ENCODE measurements at places on chromosomes 6 and 20. TPM values are rescaled to one million over a fixed set of nuclear protein-coding genes. Genes with fewer than 3 reads are reported as not detected.

LST1 gene
- total RNA-seq: not detected

DNA sequence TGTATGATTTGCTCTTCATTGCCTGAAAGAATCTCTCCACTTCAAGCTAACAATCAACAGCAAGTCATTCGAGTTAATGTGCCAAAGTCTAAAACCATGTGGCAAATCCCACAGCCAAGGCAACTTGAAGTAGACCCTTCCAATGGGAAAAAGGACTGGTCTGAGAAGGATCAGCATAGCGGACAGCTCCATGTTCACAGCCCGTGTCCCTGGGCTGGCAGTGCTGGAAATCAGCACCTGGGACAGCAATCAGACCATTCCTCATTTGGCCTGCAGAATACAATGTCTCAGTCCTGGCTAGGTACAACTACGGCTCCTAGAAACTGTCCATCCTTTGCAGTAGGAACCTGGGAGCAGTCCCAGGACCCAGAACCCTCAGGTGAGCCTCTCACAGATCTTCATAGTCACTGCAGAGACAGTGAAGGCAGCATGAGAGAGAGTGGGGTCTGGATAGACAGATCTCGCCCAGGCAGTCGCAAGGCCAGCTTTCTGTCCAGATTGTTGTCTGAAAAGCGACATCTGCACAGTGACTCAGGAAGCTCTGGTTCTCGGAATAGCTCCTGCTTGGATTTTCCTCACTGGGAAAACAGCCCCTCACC, 1.1 kb downstream of the GJA10 start:
- 0 out of 3 replicates have a peak, but pooled peaks cover 3% of the 10 kb centered on the region for H3K27me3 ChIP-seq
- H3K4me1 ChIP-seq: no peaks in the 10 kb centered on the region
- H3K27ac ChIP-seq: no peak overlapping the region
- no peak overlapping the region for H3K4me3 ChIP-seq

GRCh38 chr6:23728707-23729106, 397.3 kb upstream of the NRSN1 start:
- H3K27ac ChIP-seq: no peak overlapping the region
- DNase-seq: no peak
- H3K36me3 ChIP-seq: no peaks in the 10 kb centered on the region
- H3K4me3 ChIP-seq: no peak overlapping the region

TOMM34 gene
- total RNA-seq: 52.0 TPM

- H3K27ac ChIP-seq: no peak overlapping the region
- DNase-seq: no peak
- no peaks in the 10 kb centered on the region for H3K4me1 ChIP-seq
- no peaks in the 10 kb centered on the region for H3K36me3 ChIP-seq
- H3K27me3 ChIP-seq: no peaks in the 10 kb centered on the region
Measured at GRCh38 chr6:111220383-111221031, 133.2 kb downstream of the SLC16A10 start.

TGM3 gene
- total RNA-seq: not detected

DNA sequence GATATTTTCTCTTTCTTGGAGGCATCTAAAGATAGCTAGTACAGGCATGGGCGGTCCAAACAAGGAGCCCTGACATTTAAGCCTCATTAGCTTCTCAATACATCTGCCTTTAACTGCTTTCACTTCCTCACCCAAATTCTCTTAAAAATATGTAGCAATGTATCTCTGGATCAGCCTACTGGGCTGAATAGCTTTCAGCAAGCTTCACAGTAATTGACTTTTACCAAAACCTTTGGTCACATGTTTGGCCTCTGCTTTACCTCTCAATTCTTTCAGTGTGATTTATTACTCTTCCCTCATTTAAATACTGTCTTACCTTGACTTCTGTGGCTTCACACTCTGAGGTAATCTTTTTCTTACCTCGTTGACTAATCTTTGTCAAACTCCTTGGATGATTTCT, 1618.1 kb downstream of the GRIK2 start:
- no peaks in the 10 kb centered on the region for H3K4me1 ChIP-seq
- H3K27me3 ChIP-seq: no peaks in the 10 kb centered on the region
- H3K27ac ChIP-seq: no peak overlapping the region
